Activated CD4-positive, alpha-beta T cell treated with anti-CD3 and anti-CD28 coated beads, Interleukin-10, Interleukin-2, amounts not matched to agents 100 ng/mL and 50 ng/mL, durations not matched to agents 16 hours and 8 hours (primary cell): ENCODE measurements at places on chromosomes 16 and 17.

- DNase-seq: no peak
Observed at GRCh38 chr16:54118846-54119245, 167.7 kb downstream of the IRX3 start.

DNA sequence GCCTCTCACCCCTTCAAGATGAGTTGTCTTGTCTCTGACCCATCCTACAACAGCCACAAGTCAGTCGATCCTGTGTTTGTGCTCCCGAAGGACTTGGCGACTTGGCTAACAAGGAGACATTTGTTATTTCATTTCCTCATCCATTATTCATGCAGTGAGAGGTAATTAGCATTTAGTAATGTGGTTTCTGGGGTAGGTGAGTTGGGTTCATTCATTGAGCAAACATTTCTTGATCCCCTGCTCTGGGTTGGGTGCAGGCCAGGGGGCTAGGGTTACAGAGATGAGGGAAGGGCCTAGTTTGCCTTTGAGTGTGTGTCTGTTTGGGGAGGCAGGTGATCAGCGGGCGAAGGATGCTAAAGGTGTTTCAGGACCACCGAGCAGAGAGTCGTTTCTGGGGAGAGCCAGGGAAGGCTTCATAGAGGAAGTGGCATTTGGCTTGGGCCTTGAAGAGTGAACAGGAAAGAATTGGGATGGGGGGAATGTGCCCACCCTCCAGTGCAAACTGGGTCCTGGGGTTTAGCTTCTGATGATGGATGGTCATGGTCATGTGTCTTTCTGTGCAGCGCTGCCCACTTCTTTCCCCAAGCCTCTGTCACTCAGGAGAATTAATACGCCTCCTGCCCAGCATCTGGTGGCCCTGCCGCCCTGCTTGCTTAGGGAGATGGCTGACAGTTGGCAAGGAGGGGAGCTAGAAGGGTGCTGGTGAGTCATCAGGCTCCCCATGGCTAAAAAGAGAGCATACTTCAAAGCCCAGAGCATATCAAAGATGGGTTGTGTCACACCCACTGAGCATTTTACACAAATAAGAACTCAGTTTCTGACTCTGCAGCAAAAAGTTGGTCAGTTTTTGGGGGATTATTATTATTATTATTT, 38.5 kb downstream of the MSI2 start:
- peak; percentile 16 for DNase-seq

DNA sequence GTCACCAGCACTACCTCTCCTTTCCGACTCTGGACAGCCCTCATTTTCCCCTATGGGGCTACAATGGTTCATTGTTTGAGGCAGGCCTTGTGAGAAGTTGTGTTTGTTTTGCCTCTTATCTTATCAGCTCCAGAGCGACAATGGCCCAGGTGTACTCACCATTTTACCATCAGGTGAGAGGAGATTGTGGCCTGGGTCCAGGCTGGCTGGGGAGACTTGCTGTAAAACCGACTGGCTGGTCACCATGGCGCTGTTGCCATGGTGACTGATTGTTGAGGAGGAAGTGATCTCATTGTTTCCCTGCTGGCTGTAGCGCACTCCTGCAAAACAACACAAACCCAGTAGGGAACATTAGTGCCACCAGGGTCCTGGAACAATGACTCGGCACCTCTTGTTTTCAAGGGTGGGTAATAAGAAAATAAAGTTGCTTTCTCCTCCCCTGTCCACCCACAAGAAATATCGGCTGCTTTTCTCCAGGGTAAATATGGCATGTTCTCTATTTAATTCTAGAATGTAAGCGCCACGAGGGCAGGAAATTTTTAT, 34.4 kb downstream of the HNF1B start:
- DNase-seq: peak; percentile 6

- no peak for DNase-seq
Observed at GRCh38 chr17:7873051-7873450, 15.2 kb downstream of the CYB5D1 start.

GRCh38 chr17:79609049-79609589, 1.7 kb downstream of the RBFOX3 start:
- no peak for DNase-seq
